ENCODE measurements at places on chromosomes 13 and 19.

DNA sequence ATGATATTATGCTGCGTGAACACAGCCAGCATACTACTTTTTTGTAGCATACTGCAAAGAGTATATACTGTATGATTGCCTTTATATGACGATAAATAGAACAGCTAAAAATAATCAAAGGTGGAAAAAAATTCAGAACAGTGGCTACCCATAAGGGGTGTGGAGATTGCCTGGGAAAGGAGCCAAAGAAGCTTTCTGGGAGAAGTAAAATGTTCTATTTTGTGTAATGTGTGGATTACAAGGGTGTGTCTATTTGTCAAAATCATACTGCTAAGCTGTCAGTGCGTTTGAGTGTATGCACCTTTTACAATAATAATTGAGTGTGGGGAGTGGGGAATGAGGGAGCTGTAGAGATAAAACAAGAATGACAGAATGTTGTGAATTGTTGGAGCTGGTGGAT, 45.2 kb upstream of the MTIF3 start:
- no peak for DNase-seq

DNA sequence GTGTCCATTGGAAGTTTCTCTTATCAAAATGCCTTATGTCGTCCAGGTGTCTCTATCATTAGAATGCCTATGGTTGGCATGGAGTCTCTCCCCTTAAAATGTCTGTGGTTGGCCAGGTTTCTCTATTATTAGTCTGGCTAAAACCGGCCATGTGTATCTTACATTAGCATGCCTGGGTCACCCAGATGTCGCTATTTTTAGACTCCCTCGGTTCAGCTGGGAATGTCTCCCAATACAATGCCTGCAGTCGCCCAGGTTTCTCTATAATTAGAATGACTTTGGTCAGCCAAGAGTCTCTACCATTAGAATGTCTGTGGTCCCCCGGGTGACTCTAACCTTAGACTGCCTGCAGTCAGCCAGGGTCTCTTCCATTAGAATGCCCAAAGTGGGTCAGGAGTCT, 1536.1 kb downstream of the UQCRFS1 start:
- no peak for DNase-seq

- DNase-seq = no peak
Observed at GRCh38 chr13:35260316-35260715, 216.2 kb downstream of the MAB21L1 start.

DNA sequence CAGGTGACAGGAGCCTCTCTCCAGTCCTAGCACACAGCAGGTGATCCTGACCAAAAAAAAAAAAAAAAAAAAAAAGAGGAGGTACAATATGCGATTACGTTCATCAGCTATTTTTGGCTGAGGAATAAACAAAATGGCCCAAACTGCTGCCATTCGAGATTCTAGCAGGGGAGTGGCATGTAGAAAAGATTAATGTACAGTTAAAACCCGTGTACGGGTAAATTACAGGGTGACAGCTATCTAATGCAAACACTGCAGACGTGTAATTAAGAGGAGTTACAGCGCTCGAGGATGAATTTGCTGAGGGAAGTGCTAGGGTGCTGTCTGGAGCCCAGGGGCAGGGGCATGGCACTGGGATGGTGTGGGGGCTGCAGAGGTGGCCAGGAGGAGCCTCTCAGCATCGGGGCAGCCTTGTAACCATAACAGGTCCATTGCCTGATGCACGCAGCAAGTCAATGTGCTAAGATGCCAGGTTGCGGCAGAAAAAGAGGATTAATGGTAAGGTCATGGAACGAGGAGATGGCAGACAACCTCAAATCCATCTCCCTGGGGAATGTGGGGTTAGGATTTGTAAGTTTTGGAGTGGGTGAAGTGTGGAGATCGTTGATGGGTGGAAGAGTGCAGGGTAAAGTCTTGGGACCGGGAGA, 17.4 kb downstream of the CHST8 start:
- DNase-seq = no peak

DNA sequence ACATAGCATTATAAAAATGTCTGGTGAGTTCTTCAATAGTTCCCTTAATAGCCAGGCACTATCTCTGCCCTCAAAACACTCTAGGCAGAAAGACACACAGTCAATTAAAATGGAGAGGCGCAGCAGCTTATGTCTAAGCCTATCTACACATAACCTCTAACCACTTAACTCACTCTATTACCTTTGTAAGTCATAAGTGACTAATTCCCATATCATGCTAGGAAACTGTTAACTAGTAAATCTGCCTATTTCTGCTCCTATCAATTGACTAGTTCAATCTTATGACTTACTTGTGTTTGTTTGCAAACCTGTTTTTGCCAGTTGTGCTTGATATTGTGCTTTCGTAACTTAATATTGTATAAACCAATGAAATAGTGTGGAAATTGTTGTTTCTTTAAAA, 3.2 kb downstream of the CCDC122 start:
- DNase-seq = no peak

DNA sequence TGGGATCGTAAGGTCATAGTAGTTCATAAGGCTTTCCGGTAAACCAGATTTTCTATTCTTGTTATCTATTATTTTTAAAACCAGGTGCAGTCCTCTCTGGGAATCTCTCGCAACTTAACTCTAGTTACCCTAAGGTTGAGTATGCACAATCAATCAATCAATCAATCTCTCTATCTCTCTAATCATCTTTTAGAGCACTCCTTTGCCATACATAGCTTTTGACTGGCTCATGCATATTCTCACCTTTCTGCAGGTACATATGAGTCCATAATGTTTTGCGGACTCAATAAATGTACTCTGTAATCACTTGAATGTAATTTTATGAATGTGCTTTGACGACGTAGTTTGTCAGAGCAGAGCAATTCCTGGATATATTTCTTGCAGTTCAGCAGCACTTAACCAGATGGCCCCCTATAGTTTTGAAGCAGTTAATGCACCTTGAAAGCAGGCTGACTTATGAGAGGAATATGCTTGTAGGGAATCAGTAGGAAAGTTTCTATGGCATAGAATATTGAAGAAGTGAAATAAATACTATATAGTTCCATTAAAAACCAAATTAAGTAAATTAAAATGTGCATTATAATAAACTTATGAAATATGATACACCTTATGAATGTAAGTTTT, 524.7 kb downstream of the GPC5 start:
- no peak for DNase-seq
